Activated T-cell treated with anti-CD3 and anti-CD28 coated beads, Interleukin-2, amount 50 U/mL, for 4 hours (primary cell): ENCODE measurements at places on chromosomes 5 and 9. TPM values are rescaled to one million over a fixed set of nuclear protein-coding genes. Genes with fewer than 3 reads are reported as not detected.

GRCh38 chr9:133184971-133185370, 21.3 kb upstream of the GBGT1 start:
- no peak for DNase-seq

DNA sequence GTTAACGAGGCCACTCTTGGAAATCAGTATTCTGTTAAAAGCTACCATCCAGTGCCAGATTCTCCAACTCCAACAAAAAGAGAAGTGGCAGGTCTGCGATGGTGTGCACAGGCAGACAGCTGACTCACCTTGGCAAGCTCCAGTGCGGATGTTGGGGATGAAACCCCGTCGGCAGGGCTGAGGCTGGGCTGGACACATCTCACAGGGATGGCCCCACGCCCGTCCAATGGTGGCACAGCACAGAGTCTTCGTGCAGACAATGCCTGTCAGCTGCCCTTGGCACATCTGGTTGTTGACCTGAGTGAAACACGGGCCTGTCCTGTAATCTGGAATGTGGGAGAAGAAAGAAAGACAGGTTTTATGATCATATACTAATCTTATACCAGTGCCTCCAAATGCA, 73.4 kb downstream of the FBN2 start:
- no peak for DNase-seq

Gene SH2D3C
- 7.0 TPM for total RNA-seq

DNA sequence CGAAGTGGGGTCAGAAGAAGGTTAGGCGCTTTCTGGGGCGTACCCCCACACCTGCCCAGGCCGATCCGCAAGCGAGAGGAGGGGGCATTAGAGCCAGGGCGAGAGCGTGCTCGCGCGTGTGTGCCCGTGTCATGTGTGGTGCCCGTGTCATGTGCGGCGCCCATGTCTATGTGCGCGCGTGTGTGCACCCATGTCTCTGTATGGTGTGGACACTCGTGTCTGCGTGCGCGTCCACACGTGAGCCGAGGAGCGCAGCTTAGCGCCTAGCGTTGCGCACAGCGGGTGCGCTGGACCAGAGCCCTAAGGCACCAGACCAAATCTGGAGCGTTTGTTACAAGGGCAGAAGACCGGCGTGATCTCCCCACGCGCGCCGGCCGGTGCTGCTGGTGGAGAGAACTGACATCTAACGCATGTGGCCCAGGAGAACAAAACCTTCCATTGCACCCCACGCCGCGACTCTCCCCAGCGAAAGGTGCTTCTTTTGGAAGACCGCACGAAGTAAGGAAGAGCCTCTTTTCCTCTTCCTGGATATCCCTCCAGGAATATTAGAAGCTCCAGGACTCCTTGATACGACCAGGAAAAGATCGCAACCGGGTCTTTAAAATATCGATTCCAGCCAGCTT, 644 bp downstream of the NIM1K start:
- DNase-seq, result peak; percentile 4
